Brain pericyte (primary cell): ENCODE measurements at places on chromosomes 2 and 18.

- DNase-seq: no peak
Measured at GRCh38 chr2:85724731-85725181, 29.0 kb upstream of the ATOH8 start.

GRCh38 chr18:28075501-28075900, 101.4 kb downstream of the CDH2 start:
- DNase-seq: no peak

GRCh38 chr2:62292190-62292589, 96.3 kb downstream of the B3GNT2 start:
- no peak for DNase-seq

DNA sequence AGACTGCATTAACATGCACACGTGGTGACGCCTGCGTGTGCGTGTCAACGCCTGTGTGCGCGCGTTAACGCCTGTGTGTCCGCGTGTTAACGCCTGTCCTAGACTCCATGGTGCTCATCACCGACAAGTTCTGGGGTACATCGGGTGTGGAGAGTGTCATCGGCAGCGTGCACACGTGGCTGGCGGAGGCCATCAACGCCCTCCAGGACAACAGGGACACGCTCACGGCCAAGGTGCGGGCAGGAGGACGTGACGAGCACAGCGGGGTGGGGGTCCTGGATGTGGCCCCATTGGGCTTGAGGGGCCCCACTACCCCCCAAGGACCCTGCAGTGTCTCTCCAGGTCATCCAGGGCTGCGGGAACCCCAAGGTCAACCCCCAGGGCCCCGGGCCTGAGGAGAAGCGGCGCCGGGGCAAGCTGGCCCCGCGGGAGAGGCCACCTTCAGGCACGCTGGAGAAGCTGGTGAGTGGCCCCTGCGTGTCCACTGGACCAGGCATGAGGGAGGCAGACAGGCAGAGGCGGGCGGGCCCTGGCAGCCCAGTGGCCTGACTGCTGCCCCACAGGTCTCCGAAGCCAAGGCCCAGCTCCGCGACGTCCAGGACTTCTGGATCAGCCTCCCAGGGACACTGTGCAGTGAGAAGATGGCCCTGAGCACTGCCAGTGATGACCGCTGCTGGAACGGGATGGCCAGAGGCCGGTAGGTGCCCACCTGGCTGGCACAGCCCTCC, 29.2 kb downstream of the GPC1 start:
- no peak for DNase-seq

- DNase-seq: no peak
Measured at GRCh38 chr18:43917520-43917919, 640.2 kb upstream of the SYT4 start.

GRCh38 chr18:77141401-77142118, 9.0 kb upstream of the MBP start:
- no peak for DNase-seq
